Nucleus accumbens (tissue), 56 donors: ENCODE measurements at places on chromosomes 2 and 18.

DNA sequence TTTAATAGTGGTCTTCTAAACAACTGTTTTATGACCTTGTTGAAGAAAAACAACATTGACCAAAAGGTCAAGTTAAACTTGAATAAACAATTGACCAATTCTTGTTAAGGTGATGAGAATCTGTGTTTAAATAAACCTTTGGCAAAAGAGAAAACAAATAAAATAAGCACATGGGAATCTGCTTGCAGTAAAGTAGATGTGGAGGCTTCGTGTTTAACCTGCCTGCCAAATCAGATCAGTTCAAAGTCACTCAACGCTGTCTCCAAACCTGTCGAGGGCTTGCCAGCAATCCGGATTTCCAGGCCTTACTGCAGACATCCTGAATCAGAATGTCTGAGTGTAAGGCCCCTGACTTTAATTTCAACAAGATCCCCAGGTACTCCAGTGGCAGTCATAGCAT lies 55.1 kb upstream of the AQP4 start:
- no peak for DNase-seq

DNA sequence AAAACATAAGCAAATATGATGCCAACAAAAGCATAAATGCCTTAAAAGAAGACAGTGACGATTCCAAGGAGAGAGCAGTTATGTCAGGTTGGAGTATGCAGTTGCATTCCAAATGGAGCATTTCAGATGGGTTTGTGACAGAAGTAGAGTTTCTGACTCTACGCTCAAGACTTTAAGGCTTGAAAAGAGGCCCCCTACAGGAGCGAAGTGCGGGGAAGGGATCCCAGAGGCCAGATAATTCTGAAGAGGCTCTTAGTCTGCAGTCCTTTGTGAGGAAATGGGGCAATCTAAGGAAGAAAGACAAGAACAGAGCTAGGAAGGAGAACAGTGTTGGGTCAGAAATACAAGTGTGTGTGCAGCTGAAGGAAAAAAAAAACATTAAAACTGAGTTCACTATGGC lies 95.5 kb downstream of the ZNF521 start:
- no peak for DNase-seq

DNA sequence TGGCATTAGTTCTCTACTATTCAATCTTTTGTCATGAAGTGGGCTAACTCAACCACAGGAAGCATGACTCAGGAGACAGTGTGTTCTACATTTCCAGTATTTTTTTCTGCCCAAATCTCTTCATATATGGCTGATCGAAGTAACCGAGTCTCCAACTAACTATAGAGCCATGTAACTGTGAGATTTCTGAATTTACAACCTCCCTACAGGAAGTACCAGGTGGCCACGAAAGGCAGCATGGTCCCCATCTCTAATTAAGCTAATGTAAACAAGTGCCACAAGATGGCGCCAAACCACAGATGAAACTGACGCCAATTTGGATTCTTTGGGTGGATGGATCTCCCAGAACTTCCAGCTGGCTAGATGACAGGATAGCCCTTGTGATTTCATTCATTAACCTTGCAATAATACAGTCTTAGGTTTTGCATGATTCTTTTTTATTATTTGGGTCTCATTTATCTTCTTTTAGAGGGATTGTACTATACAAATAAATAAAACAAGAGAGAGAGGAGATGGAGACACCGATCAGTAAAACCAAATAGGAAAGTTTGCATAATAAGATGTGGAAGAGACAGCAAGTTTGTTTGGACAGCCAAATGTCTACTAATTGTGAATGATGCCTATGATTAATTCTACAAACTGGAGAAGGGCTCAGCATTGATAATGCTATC lies 18.3 kb upstream of the ARHGAP15 start:
- DNase-seq: peak; percentile 4

- DNase-seq: no peak
These were observed 140.0 kb downstream of the VAPA start for GRCh38 chr18:10053861-10054260.

GRCh38 chr2:63751901-63752300 lies 89.8 kb upstream of the UGP2 start:
- no peak for DNase-seq

DNA sequence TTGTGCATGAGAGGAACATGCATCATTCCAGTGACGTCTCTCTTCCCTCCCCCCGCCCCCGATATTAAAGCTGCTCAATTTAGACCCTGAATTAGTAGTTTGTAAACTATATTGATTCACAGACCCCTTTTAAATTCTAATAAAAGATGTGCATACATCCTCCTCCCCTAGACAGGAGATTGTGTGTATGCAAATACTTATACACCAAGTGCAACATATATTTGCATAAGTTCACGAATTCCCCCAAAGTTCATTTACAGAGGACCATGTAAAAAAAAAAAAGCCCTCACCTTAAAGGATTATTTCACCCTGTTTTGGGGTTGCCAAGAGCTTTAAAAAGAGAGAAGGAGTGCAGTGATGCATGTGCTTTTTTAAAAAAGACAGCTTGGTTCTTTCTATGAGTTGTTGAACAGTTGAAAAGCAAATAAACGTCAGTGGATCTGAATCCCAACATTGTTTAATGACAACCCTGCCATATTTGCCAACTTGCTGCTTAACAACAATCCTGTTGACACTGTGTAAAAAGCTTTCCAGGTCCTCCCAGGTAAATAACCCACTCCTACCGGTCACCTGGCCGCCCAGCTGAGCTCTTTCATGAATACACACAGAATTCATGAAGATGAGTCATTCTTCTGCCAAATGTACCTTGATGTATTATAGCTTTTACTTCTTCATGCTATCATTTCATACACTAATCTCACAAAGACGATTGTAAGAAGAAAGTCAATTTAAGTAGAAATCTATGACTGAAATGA lies 211.5 kb downstream of the IKZF2 start:
- no peak for DNase-seq

- no peak for DNase-seq
These were observed 175.9 kb upstream of the ITGA4 start for GRCh38 chr2:181281206-181281832.

- DNase-seq: no peak
These were observed 205.4 kb downstream of the PTPRM start for GRCh38 chr18:7772510-7772888.

GRCh38 chr2:219430633-219431615 lies 3.7 kb upstream of the SPEG start:
- no peak for DNase-seq

DNA sequence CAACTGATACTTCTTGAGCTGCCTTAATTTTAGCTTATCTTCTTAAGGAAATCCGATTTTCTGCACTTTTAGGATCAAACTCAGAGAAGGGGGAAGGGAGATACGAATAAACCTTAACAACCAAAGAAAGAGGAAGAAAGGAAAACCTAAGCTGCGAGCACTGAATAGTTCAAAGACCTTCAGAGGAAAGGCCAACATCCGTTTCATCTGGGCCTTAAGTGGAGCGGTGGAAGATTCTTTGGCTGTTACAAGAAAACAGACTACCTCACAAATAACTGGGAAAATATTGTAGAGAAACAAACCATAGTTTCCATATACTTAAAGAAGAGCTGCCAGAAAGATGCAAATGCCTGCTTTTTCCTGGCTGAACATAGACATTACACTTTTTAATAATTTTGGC lies 43.6 kb downstream of the VIT start:
- DNase-seq: no peak

DNA sequence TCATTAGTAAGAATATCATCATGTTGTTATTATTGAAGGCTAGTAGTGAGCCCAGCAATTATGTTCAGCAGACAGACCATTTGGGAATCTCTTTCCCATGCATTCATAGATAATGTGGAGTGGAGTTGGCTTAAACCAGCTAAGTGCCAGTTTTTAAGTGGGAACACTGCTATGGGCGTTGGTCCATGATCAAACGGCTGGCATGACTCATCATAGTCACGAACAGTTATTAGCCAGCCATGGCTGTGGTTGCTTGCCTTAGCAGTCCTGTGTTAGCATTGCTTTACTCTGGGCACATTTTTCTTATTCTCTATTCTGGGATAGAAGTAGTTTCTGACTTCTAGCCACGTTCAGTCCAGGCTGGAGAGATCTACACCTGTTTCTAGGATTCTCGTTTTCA lies 17.7 kb downstream of the EIF4E2 start:
- DNase-seq: no peak

DNA sequence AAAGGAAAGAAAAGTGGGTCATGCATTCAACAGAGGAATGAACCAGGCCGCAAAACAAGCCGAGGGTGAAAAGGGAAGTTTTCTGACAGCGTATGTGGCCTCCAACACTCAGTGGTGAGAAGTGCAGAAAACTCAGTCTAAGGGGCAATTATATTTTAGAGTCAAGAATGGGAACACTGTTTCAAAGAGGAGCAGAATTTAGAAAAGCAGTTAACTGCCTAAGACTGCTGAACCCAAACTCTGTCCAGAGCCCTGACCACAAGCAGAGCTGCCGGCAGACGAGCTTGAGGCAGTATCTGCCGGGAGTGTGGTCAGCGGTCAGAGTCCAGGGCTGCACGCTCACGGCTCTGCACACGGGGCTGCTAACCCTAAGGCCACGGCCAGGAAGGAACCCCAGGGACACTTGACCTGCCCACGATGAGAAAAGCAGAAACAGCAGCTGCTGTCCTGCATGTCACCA lies 347.0 kb upstream of the ID2 start:
- no peak for DNase-seq

GRCh38 chr18:31723990-31724711 lies 36.5 kb downstream of the SLC25A52 start:
- no peak for DNase-seq

GRCh38 chr2:230650585-230651137 lies 62.0 kb upstream of the CAB39 start:
- DNase-seq: no peak

DNA sequence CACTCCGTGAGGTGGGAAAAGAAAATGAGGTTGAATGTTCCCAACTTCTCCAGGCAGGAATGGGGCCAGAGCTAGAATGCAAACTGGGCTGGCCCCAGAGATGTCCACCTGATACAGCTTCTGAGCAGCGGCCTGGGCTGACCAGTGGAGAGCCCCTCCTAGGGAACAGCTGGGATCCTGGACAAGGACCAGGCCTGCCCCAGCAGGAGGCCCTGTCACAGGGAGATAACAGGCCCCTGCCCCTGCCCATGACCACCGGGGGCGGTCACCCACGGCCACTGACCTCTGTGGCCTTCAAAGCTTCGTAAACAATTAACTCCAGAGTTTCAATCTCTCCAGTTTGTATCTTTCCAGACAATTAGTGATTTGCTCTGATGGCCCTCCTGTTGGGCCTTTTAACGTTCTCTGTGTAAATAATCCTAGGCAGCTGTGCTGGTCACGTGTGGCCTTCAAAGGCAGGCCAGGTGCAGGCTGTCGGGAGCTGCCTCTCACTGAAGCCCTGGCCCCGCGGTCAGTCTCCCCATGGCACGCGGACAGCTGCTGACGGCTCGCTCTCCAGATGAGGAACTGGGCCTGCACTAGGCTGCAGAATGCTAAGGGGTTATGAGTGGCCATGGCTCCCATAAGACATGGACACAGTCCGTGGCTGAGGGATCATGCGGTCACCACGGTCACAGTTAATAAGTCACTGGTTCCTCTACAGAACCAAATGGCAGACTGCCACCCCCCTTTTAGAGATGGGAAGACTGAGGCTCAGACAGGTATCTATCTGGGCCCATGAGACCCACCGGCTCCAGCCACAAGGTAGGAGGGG lies 9.2 kb downstream of the HS6ST1 start:
- DNase-seq: no peak

- no peak for DNase-seq
These were observed 103.0 kb downstream of the KYNU start for GRCh38 chr2:142980246-142981068.
